ENCODE measurements at places on chromosomes 7 and 10.

GRCh38 chr10:83764666-83765065 is 374.6 kb upstream of the GHITM start:
- DNase-seq: no peak

DNA sequence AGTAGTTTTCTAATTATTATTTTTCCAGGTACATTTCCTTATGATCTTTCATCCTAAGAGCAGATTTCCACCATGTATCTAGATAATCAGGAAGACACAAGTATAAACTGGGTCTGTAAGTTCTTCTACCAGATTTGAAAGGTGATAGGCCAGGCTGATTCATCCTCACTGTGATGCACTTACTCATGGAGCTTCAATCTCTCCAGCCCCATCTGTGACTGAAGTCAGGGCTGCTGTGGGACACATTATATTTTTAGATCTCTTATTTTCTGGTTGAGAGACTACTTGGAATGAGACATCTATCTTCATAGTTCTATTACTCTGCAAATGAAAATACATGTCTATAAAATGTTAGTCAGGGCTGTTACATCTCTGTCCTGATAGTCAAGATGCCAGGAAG is 85.5 kb upstream of the SLC25A13 start:
- DNase-seq: no peak

DNA sequence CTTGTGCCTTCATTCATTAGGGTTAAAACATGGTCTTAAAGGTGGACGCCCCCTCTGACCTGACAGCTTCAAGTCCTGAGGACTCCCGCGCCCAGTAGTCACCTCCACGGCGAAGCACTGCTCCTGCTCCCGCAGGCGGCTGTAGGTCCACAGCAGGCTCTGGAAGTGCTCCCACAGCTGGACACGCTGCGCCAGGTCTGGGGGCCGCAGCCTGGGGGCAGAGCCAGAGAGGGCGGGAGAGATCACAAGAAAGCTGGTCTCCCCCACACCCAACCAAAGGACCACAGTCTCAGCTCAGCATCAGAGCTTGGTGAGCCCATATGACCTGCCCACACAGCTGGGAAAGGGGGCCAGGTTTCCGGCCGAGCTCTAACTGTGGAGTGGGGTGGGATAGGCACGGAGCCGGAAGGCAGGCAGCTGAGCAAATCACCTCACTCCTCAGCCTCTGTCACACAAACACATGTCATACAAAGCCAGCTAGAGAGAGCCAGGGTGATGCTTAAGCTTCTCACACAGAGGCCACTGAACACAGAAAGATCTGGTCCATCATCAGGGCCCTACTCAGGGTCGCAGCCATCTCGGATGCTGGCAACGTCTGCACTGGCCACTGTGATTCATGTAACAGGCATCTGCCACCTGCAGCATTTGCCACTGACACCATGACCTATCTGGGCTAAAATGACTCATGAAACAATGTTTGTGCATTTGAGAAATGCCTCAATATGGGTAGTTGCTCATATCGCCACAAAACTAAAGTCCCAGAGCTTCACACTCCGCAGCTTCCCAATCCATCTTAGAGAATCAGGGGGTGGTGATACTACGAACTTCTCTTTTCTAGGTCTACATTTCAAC is 12.6 kb downstream of the HPS1 start:
- DNase-seq: no peak

DNA sequence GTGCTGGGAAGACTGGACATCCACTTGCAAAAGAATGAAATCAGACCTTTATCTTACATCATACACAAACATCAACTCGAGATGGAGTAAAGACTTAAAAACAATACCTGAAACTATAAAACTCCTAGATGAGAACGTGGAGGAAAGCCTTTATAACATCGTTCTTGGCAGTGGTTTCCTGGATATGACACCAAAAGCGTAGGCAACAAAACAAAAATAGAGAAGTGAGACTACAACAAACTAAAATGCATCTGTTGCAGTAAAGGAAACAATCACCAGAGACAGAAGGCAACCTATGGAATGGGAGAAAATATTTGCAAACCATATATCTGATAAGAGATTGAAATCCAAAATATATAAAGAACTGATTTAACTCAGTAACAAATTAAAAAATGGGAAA is 33.3 kb downstream of the CC2D2B start:
- no peak for DNase-seq

GRCh38 chr7:155566011-155566836 is 19.9 kb upstream of the CNPY1 start:
- no peak for DNase-seq

DNA sequence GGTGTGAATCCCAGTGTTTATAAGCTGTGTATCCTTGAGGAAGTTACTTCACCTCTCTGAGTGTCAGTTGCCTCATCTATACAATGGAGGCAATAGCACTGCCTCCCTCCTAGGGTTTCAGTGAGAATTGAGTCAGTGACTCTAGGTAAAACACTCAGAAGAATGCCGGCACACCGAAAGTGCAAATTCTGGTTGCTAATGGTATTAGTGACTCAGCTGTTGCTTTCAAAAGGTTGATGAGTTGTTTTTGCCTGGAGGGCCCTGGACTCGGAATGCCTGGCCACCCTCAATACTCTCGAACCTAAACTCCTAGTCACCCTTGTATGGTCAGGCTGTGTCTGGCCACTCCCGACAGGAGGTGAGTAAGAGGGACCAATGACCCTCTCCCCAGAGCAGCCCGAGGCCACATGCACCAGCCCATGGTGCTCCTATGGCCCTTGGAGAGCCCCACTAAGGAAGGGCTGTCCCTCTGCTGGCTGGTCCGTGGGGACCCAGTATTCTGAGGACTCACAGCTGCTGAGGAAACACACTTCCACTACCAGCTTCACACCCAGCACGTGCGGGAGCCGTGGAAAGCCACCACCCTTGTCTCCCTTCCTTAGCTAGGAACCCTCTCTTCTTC is 60.2 kb downstream of the CALML3 start:
- no peak for DNase-seq

GRCh38 chr10:124168991-124169802 is 75.8 kb upstream of the CHST15 start:
- DNase-seq: no peak

GRCh38 chr10:130758529-130758928 is 553.0 kb downstream of the TCERG1L start:
- no peak for DNase-seq

- no peak for DNase-seq
Observed at GRCh38 chr7:27946351-27946750, 206.4 kb downstream of the TAX1BP1 start.

GRCh38 chr10:94076325-94076841 is 82.7 kb downstream of the PLCE1 start:
- DNase-seq: no peak

DNA sequence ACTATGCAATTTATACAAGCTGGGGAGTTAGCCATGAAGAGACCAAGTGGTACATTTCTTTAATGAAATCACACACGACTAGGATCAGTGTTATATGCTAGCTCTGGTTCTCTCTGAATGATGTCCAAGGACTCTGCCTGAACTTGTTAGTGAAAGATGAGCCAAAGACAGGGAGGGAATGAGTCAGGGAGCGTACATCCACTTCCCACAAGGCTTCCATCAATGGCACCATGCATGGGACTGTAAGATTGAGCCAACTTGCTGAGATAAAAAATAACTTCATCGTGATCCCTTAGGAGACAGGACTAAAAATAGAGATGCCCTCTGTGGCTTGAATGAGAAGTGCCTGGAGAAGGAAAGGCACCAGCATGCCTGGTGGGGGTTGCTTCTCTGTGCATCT is 629.7 kb downstream of the ACTR3B start:
- no peak for DNase-seq
